T-helper 9 cell (primary cell): ENCODE measurements at places on chromosomes 11 and 22.

- DNase-seq, result no peak
Observed at GRCh38 chr11:65390996-65391395, 4.6 kb downstream of the FRMD8 start.

DNA sequence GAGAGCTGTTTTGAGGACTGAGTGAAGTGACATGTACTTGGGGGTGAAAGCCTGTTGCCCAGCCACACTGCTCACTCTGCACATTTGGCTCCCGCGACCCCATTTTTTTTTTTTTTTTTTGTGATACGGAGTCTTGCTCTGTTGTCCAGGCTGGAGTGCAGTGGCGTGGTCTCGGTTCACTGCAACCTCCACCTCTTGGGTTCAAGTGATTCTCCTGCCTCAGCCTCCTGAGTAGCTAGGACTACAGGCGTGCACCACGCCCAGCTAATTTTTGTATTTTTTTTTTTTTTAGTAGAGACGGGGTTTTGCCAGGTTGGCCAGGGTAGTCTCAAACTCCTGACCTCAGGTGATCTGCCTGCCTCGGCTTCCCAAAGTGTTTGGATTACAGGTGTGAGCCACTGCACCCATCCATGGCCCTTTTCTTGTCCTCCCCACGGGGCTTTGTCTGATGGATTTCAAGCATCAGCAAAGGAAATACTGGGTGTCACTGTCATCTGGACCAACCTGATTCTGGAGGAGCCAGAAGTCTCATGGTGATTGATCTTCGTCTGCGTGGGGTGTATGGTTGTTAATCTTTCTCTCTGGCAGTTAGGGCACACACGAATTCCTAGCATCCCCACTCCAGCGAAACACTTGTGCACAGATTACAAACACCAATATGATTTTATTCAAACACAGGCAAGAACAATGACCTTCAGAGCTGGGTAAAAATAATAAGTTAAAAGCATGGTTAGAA lies 3.4 kb upstream of the UCP3 start:
- DNase-seq, result no peak

GRCh38 chr11:12094872-12095800 lies 15.3 kb upstream of the MICAL2 start:
- no peak for DNase-seq

DNA sequence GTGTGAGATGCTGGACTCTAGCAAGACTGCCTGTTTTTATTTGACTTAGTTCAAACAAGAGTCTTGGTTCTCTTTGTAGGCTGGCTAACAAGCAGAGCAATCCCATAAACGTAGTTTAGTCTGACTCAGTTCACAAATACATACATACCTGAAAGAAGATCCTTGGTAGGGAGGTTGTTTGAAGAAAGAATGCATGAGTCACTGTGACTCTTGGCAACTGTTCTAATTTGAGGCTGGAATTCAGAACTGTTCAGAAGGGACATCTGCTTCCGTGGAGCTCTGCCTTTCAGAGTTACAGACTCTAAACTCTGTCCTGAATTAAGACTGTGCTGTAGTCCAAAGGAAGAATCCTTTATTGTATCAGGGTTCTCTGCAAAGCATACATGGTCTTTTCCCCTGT lies 32.2 kb downstream of the C2CD3 start:
- DNase-seq, result no peak

DNA sequence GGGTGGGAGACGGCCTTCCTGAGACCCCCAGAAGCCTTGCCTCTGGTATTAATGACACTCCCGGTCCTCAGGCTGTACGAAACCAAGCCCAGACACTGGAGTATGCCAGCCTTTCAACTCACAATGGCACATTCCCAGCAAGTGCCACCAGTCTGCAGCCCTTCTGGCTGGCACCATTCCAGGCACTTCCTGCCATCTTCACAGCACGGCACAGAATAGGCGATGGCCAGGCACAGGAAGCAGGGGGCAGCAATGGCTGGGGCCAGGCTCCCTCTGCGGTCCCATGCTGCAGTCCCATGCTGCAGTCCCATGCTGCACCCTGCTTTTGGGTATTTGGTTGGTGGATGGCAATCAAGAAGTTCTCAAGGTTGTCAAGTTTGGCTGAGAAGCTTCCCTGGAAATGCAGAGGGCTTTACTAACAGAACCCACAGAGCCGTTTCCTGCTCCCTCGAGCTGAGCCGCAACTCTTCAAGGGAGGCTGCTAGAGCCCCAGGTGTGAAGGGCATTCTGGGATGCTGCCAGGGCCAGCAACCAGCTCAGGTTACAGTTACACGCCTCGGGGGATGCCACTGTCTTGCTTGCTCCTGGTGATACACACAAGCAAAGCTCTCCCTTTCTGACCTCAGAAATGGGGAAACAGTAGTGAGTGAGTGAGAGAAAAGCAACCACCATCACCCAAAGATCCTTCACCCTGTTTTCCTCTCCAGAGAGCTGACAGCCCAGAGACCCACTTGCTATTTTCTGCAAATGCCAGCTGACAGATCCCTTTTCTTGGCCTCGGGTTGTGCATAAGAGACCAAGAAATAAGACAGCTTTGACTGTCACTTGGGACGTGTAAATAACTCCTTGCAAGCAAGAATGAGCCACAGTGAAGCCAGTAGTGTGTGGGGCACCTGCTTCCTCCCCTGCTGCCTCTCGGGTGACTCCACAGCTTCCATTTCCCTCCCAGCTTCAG lies 23.9 kb downstream of the LRFN4 start:
- no peak for DNase-seq

DNA sequence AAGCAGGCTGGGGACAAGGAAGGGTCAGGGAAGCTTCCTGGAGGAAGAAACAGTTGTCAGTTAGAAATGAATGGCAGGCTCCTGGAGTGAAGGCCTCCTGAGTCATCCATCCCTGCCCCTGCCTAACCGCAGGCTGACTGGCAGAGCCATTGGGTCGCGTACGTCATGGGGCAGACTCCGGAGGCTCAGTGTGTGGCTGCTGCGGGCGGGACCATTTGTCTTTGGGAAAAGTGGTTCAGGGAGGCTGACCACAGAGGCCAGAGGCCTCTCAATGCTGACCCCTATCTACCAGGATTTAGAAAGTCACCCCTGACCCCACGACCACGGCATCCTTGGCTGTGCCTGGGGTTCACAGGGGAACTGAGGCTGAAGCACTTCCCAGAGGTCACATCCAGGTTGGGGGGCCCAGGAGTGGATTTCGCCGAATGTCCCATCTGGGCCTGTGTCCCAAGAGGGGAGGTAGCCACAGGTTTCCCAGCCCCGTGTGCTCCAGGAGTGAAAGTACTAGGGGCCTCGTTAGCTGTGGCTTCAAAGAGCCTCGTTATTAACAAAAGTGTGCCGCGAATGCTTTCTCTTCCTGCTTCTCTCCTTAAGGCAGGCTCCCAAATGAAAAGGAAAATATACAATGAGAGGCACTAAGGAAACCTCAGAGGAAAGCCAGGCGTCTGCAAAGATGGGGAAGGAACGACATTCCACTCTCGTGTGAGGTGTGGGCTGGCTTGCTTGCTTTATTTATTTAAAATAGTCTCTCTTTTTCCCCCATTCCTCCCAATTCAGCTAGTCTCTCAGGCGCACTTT lies 58.9 kb downstream of the FLRT1 start:
- no peak for DNase-seq

GRCh38 chr11:18749681-18750319 lies 23.8 kb upstream of the IGSF22 start:
- DNase-seq, result no peak

DNA sequence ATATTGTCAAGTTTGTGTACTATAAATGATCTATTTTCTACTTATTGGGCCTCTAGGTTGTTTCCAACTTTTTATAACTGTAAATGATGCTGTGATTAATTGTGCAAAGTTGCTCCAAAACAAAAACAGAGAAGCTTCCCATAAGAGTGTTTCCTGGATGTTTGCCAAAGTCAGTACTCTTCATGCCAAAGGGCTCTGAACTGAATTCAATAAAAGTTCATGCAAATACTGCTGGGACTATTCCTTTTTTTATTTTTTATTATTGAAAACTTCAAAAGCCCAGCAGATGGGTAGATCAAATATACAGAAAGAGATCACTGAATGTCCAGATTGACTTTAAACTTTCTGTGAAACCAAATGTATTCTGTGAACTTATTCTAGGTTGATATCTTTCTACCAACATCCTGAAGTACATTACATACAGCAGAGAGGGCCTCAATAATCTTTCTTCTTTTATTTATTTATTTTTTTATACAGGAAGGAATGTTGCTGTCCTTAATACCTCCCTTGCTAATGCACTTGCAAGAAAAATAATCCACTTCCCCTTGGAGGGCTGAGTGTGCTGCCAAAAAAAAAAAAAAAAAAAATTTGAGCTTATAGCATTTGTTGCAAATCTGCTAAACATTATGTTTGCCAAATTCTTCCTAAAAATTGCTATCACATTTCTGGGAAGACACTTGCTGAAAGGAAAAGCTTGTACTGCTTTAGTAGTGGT lies 53.0 kb downstream of the CTSC start:
- no peak for DNase-seq

DNA sequence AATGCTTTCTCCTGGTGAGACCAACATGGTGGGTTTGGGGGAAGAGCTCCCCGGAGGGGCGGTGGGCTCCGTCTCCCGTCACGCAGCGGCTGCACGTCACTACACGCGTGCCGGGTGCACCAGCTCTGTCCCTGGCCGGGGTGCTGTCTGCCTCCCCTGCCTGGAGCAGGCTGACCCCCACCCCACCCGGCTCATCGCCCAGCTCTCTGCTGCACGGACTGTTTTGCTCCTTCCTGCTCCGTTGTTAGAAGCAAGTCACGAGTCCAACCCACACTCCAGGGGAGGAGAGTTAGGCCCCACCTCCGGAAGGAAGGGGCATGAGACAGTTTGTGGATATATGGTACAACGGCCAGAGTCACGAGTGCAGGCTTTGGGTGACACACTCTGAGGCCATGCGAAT lies 364.9 kb downstream of the BRD1 start:
- no peak for DNase-seq

DNA sequence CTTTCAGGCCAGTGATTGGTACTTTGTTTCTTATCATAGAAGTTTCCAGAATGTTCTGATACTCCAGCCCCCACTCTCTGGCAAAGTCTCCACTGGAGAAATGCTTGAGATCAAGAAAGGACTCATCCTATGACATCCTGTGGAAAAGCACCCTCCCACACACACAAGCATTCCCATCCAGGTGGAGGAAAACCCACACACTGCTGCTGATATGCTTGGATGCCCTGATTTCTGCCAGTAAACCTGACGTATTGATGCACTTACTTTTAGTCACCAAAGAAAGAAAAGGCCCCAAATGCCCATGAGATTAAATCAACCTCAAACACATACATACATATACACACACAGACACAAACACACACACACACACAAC lies 9.2 kb upstream of the SLC5A12 start:
- DNase-seq, result no peak

DNA sequence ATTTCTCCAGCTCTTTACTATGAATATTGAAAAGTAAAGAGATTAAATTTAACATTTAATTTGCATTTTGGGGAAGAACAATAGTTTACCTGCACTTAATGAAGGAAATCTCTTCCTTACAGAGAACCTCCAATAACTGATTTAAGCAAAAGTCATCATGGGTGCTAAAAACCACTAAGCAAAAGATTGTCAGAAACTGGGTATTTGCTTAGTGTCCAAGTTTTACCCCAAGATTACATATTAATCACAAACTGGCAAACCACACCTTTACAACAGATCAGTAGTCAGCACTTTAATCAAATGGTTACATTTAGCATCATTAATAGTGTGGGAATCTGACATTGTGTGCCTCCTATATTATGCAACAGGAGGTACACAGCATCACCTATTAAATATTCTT lies 2.7 kb downstream of the ZBTB44 start:
- DNase-seq, result no peak

GRCh38 chr11:124745270-124745834 lies 5.6 kb downstream of the NRGN start:
- DNase-seq, result no peak

DNA sequence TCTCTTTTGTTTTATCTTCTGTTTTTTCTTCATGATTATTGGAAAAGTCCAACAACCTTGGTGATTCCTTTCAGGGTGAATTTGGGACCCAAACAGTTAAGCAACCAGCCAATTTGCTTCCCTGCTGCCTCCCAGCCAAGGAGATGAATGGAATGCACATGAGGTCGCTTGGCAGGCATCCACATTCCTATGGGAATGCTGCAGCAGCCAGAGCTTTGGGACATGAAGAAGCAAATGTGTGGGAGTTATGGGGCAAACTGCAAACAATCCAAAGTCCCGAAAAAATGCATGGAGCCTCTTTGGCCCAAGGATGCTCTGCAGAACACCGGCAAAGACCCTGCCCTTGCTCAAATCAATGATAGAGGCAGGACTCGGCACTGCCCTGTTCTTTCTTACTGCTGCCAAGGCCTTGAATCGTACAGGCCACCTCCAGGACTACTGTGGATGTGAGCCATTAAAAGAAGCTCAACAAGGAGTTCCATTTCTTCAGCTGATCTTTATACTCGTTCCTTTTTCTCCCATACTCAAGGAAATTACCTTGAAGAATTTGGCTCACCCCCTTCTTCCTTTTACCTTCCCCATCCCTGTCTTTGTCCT lies 117.3 kb upstream of the TEAD1 start:
- DNase-seq, result no peak

DNA sequence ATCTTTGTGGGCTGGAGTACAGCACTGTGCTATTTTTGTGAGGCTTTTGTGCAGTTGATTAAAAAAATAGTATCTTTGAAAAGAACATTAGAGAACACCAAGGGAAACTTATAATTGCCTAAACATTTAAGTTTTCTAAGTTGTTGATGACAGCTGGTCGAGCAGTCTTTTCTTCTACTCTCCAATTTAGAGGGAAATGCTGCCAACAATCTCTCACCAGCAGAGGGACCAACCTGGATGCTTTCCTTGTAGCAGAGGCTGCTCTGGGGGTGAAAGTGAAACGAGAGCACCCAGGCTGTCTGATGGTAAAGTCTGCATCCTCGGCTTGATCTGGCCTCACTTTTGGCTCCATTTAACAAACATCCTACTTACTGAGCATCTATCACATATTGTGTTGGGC lies 1286.5 kb upstream of the TENM4 start:
- no peak for DNase-seq

GRCh38 chr11:64132191-64132771 lies 33.6 kb downstream of the MACROD1 start:
- DNase-seq, result no peak

DNA sequence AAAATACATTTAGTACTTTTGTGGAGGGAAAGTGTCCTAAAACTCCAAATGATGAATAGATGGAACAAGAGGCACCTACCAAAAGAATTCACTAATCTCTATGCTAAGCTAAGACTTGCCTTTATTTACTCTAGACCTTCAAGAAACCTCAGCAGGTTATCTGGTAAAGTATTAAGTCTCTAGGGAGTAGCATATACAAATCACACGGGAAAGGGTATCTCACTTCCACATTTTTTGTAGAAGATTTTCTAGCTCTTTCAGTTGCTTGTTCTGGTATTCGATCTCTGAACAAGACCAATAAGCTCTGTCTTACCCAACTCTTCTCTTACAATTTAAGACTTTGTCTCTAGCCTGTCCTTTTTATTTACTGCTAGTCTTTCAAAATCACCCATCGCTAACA lies 18.1 kb upstream of the CADM1 start:
- DNase-seq, result no peak

GRCh38 chr11:84437071-84437980 lies 1151.2 kb upstream of the CCDC90B start:
- DNase-seq, result no peak

GRCh38 chr22:24060375-24060788 lies 49.3 kb downstream of the CABIN1 start:
- DNase-seq, result no peak

- no peak for DNase-seq
Observed at GRCh38 chr22:19900707-19901436, 40.7 kb upstream of the COMT start.
